Stimulated activated CD8-positive, alpha-beta memory T cell treated with anti-CD3 and anti-CD28 coated beads, Interleukin-2, amount 100 ng/mL, for 1 hour (primary cell): ENCODE measurements at places on chromosomes 1 and 21.

- DNase-seq = no peak
Observed at GRCh38 chr1:77096496-77097255, 122.6 kb downstream of the PIGK start.

DNA sequence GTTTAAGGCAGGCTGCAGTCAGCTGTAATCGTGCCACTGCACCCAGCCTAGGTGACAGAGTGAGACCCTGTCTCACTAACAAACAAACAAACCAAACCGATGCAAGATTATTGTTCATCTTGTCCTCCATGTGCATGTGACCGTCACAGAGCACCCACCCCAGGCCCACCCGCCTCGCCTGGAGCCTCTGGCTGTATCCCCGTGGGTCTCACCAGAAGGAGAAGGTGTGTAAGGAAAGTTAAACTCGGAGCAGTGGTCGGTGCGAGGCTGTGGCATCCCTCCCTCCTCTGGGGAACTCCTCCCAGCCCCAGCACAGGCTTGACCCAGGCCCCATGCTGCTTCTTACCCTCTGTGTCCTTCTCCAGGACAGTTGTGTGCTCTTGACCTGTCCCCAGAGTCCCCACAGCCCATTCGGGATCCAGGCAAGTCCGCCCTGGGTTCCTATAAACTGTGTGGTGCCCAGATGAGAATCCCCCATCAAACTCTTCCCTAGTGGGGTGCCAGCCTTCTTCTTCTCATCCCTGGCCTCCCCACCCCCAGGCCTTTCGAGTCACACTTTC, 318.4 kb downstream of the AJAP1 start:
- no peak for DNase-seq

DNA sequence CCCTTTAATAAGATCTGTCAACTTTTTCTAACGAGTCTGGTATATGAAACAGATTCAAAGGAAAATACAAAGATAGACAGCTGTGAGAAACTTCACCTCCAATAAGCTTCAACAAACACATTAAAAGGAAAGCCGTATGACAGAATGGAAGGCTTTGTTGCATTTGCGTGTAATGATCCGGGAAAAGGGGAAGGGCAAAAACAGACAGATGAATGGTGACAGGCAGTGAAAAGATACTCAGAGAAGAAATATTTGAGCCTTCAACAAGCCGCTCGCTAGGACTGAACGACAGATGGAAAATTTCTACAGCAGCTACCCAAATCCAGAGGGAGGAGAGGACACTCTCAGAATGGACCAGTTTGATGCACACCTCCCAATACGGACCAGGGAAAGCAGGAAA, 14.9 kb downstream of the COPA start:
- DNase-seq = no peak

GRCh38 chr1:23709229-23709628, 17.6 kb downstream of the RPL11 start:
- DNase-seq = no peak
